ENCODE measurements at places on chromosomes 12 and 14.

DNA sequence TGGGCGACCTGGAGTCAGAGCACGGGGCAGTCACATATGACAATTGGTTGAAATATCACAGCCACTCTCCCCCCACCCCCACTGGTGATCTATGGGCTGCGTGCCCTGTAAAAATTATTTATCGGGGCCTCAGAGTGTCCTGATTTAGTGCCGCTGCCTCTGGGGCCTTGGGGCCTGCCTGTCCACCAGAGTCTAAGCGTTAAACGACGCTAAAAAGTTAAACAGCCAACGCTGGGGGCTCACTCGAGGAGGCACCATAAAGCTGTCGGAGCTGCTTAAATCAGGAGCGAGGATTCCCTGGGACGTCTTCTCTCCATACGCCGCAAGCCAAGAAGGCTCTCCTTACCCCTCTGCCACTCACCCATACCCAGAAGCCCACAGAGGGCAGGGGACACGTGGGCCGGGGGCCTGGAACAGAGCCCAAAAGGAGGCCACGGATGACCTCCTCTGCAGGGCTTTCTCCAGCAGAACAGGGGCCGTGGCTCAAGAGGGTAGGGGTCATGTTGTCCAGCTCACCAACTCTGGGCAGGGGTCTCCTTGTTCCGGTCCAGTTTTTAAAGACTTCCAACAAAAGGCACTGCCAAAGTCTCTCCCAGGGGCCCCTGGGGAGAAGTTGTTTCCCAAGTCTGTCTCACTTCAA, 42.2 kb downstream of the SMUG1 start:
- no peak for ATAC-seq

DNA sequence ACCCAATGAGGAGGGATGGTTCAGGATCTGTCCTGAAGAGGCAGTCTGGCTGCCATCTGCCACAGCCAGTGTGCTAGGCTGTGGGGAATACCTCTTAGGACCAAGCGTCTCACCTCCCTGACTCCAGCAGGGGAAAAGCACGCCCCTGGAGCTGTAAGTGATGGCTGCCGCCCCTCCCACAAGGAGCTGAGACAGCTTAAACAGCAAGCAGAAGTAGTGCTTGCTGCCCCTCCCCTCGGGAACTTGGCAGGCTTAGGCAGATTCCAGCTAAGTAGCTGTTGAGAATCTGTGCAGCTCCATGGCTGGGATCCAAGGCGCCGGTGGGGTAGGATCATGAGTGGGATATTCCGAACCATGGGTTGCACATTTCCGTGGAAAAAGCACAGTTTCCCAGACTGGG, 360.4 kb upstream of the MDGA2 start:
- no peak for ATAC-seq

- ATAC-seq: no peak
Observed at GRCh38 chr12:60398547-60398946, 802.7 kb downstream of the SLC16A7 start.

- no peak for ATAC-seq
Observed at GRCh38 chr14:65193916-65194590, 91.7 kb upstream of the MAX start.

GRCh38 chr14:98578204-98578603, 693.8 kb downstream of the BCL11B start:
- no peak for ATAC-seq

GRCh38 chr14:61559641-61560201, 135.6 kb upstream of the HIF1A start:
- ATAC-seq: no peak

DNA sequence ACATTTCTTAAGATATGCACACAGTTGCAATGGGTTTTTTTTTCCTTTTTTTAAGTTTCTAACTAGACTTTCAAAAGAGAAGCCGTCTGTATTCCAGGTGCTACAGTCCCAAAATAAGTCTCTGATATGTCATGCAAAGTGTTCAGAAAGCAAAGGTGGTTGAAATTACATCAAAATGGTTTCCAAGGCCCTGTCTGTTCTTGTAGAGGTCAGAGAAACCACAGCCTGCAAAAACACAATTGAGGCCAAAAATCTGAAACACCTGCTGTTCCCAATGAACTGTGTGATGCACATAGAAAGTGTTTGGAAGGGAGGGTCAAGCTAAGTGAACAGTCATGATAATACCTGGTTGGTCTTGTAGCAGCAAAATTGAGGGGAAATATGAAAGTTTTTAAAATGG, 91.0 kb downstream of the VRK1 start:
- no peak for ATAC-seq

DNA sequence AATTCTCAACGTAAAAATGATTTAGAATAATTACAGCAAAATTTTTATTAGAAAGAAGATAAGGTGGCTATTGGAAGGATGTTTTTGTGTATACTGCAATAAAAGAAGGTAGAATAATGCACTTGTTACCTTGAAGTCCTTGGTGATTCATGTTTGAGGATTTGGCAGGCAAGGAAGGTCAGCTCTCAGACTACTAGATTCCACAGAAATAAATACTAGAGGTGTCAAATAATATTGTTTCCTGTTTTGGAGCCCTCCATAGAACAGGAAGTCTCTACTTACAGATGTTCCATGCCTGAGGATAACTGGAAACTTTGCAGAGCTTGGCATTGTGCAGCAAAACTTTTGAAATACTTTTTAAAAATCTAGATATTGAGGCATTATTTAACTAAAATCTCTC, 284.3 kb upstream of the SYT1 start:
- no peak for ATAC-seq

DNA sequence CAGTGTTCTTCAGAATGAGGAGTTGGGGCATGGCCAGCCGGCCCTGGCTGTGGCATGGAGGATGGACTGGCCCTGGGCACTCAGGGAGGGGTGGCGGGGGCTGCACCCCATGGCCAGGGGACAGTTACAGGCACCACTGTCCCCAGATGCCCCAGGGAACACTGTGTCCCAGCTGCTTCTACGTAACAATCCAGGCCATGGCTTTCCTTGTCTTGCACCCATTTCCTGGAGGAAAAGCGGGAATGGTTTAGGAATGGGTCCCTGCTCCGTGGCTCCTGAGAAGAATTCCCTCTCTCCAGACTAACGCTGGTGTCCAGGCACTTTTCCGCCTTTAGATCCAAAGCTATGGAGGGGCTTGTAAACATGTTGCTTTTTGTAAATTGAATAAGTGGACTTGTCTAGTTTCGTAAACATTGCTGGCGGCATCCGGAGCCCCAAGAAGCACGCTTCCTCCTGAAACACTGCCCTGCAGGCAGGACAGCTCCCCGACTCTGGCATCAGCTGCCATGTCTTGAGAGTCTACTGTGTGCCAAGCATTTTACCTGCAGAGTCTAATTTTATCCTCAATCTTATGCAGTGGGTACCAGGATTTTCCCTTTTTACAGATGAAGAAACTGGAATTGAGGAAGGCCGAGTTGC, 238.3 kb downstream of the SLC41A2 start:
- ATAC-seq: no peak

DNA sequence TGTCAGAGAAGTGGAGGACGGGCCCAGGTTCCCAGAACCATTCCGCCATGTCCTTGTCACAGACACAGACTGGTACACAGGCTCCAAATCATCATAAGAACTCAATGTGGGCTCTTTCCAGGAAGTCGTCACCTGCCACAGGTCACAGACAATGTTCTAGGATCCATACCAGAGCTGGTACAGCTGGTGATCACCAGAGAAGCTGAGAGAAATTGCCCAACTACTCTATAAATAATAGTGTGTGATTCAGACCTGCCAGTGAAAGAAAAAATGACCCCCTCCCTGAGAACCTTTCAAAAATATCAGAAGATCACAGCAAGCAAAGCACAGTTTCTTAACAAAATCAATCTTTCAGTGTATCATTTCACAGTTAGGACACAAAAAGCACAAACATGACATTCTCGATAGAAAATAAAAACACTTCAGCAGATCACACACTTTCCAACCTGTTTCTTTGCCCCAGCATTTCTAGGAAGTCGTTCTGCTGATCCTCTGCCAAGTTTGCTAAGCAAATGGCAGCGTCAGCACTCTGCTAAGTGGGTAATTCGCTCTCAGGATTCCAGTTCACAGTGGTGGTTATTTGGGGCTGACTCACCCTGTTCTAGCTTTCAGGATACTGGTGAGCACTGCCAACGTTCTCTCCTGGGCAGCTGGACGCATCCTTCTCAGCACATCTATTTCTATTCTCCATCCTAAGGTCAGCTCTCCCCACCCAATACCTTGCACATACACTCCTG, 223.3 kb upstream of the SFSWAP start:
- no peak for ATAC-seq

- no peak for ATAC-seq
Observed at GRCh38 chr14:94225460-94226378, 51.6 kb downstream of the PPP4R4 start.

- ATAC-seq: no peak
Observed at GRCh38 chr14:69664265-69664664, 52.9 kb downstream of the SUSD6 start.

DNA sequence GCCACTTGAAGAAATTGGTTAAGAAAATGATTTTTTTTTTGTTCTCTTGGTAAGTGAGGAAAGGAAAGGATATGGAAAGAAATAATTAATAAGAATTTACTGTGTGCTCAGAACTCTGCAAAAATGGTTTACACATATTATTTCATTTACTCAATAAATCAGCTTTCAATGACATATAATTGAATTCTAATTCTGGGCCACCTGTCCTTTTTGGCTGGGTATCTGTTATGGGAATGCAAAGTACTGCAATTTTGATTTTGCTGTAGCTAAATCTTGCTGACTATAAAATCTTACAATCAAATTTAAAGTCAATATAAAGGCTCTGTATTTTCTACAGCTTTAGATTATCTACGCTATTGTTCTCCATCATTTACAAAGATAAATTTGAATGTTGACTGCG, 147.1 kb downstream of the GRIP1 start:
- ATAC-seq: no peak

- no peak for ATAC-seq
Observed at GRCh38 chr14:105423488-105424195, 4.0 kb downstream of the MTA1 start.

GRCh38 chr14:59863806-59864525, 6.6 kb downstream of the RTN1 start:
- no peak for ATAC-seq

All from motor neuron (in vitro differentiated cells).